ENCODE measurements at places on chromosomes 5 and 9.

DNA sequence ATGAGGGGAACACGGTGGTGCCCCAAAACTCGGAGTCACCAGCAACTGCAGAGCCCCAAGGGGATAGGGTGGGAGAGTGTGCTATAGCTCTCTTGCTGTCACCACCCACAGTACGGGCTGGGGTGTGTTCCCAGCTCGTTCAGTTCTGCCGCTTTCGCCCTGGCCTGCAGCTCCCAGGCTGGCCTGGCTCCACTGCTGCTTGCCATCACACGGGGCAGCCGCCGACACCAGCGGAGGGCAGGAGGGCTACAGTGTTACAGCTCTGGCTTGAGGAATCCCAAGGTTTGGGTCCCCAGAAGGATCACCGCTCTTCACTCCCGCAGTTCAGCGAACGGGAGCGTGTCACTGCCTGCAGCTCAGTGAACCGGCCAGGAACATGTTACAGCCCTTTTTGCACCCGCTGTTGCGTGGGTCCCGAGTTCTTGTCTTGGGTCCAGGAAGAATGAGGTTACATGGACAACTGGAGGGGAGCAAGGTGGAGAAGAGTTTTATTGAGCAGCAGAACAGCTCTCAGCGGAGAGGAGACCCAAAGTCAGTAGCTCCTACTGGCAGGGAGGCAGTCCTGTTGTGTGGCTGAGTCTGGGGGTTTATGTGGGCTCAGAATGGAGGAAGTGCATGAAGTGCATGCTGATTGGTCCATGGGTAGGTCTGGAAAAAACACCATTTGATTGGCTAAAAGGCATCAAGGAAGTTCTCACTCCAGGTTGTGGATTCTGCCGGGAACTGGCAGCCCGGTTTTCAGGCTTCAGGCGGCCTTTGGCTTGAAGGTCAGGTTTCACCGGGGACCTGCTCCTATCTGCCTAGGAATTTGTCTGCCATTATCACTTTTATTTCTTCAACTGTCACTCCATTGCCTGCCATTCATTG is 113.4 kb downstream of the EHMT1 start:
- no peak for DNase-seq

- DNase-seq = no peak
These were observed 59.8 kb downstream of the DAB2IP start for GRCh38 chr9:121711281-121711680.

DNA sequence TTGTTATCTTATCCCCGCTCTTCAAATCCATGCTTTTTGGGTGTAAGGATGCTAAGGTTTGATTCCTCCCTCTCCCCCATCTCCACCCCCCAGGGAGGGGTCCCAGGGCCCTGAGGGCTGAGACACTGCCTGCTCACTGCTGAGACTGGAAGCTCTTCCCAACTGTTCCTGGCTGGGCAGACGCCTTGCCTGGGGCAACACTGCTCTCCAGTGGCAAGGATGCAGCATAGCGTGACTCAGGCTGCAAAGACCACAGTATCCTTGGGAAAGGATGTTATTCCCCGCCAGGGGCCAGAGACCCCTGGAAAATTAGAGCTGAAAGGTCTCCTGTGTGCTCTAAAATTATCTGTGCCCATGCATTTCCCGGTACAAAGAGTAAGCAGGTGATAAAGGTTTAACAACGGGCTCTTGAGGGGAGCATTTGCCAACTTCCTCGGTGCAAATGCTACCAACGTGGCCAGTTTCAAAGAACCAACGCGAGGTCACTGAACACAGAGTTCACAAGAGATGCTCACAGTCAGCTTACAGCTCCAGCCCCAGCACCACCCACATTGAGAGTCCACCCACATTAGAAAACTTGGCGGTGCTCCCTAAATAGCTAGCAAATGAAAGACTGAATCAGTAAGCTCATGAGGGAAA is 271.9 kb downstream of the NSG2 start:
- peak; percentile 57 for DNase-seq

- DNase-seq = no peak
These were observed 127.6 kb downstream of the MVB12B start for GRCh38 chr9:126454215-126454614.

GRCh38 chr5:126939887-126940286 is 90.5 kb downstream of the MARCHF3 start:
- DNase-seq = no peak

DNA sequence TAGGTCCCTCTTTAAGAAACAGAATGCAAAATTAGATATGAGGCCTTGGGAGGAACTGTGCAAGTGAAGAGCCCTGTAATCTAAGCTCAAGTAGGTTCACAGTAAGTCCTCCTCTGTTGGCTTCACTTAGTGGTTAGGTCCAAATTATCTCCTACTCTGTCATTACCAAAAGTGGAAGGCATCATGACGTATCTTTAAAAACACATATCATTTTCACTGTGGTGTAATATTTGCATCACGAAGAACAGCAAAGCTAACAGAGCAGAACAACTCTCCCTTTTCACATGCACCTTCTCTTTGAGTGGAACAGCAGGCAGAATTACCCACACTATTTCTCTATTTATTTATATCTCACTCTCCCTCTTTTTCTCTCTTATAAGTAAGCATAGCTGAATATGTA is 240.5 kb upstream of the CCNH start:
- no peak for DNase-seq

DNA sequence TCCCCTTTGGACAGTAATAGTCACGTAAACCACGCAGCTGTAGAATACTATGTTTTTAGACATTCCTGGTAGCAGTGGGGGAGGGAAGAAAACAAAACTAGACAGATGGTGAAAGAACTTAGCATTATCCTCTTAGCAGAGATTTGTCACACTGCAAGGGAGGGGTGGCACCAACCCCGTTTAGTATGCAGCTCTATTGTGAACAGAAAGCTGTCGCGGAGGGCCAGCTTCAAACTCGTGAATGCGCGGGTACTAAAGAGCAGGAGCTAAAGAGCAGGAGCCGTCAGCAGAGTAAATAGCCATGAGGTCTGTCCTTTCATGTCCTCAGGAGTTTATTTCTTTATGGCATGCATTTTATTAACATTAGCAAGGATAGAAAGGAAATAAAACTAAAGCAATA is 141.9 kb upstream of the SLC12A2 start:
- no peak for DNase-seq

DNA sequence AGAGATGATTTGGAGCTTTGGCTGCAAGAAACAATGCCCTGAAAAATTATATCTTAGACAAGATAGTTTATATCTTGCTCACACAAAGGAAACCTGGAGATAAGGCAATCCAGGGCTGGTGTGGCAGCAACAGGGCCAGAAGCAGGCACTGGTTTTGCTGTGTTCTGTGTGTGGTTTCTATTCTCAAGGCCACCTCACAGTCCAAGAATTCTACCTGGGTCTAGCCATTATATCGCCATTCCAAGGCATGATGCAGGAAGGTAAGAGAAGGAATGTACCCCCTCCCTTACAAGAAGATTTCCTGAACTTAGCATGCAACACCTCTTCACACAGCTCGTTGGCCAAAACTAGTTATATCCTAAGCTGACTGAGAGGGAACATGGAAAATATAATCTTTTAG is 74.5 kb upstream of the MEGF10 start:
- DNase-seq = peak; percentile 68

GRCh38 chr5:852431-853401 is 1.9 kb upstream of the ZDHHC11 start:
- no peak for DNase-seq

GRCh38 chr9:134321531-134321930 is 4.7 kb upstream of the RXRA start:
- DNase-seq = no peak

GRCh38 chr9:37128051-37128450 is 7.7 kb downstream of the ZCCHC7 start:
- no peak for DNase-seq

DNA sequence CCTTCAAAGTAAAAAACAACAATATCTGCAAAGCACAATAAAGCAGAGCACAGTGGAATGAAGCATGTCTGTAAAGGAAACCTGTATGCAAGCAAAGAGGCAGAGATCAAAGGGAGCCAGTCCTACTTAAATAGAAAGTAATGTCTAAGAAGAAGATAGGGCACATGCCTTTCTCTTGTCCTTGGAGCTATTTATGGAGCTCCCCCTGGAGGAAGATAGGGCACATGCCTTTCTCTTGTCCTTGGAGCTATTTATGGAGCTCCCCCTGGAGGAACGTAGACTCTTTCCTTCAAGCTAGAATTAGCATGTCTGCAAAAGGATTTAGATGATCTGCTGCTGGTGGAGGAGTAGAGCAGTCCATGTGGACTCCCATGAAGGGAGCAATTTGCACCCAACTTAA is 168.1 kb upstream of the RASEF start:
- DNase-seq = peak; percentile 77

- no peak for DNase-seq
These were observed 166.4 kb downstream of the SLF1 start for GRCh38 chr5:94784536-94785505.

DNA sequence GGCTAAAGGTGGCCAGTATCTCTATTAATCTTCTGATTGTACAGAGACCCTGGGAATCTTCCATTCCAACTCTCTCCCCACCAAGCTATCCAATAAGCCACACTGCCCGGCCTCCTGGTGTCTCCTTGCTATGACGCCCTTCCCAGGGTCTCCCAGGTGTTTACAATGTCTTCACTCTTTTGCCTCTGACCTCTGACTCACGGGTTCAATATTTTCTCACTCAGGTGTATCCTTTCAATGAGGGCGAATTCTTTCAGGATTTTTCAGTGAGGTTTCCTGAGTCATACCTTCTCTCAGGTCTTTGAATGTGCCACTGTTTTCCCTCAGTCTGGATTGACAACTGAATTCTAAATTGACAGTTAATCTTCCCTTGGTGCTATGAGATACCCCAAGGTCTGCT is 53.7 kb upstream of the IRX4 start:
- DNase-seq = peak; percentile 79

DNA sequence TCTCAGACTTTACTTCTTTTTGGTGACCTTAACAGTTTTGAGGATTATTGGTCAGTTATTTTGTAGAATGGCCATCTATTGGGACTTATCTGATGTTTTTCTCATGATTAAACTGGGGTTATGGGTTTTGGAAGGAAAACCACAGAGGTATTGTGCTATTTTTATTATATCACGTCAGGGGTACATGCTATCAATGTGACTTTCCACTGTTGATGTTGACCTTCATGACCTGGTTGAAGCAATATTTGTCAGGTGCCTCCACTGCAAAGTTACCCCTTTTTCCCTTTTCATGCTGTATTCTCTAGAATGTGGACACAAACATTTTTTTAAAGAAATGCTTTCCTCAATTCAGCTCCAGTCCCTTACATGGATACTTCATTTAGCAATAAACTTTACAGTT is 152.8 kb upstream of the TSLP start:
- DNase-seq = no peak

DNA sequence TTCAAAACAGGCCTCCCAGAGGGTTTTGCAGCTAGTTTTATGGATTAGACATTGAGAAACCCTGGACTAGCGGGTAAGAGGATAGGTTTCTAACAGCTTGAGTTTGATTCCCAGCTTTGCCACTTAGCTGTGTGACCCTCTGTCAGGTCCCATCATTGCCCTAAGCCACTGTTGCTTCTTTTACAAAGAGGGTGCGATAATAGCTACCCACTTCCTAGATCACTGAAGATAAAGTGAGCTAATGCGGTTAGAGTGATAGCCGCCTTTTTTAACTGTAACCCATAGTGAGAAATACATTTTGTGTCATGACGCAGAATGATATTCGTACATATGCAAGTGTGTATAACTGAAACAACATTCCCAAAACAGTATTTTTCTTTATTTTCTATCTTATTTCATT is 40.3 kb downstream of the CSF1R start:
- no peak for DNase-seq

GRCh38 chr5:151002250-151002649 is 18.1 kb upstream of the GPX3 start:
- peak; percentile 64 for DNase-seq

GRCh38 chr5:58239731-58240130 is 220.2 kb downstream of the PLK2 start:
- no peak for DNase-seq

DNA sequence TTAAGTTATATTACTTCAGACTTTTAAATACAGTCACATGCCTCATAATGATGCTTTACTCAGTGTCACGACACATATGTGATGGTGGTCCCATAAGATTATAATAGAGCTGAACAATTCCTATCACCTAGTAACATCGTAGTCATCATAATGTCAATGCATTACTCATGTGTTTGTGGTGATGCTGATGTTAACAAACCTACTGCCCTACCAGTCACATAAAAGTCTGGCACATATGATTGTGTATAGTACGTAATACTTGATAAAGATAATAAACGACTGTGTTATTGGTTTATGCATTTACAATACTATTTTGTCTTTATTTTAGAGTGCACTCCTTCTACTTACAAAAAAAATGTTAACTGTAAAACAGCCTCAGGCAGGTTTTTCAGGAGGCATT is 103.7 kb downstream of the PAM start:
- DNase-seq = peak; percentile 54

GRCh38 chr9:124041817-124042116 is 30.2 kb downstream of the LHX2 start:
- no peak for DNase-seq

DNA sequence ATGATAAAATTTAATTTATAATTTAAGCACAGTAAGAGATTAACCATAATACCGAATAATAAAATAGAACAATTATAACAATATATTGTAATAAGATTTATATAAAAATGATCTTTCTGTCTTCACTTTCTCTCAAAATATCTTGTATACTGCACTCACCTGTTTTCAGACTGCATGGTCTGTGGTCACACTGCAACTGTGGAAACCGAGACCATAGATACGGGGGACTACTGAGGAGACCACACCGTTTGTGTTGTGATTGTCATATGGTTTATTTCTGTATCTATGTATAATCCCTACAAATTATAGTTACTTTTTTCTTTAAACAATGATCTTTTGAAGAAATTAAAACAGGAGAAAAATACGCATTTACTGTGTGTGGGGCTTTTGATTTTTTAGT is 78.8 kb upstream of the TNFAIP8 start:
- DNase-seq = no peak

DNA sequence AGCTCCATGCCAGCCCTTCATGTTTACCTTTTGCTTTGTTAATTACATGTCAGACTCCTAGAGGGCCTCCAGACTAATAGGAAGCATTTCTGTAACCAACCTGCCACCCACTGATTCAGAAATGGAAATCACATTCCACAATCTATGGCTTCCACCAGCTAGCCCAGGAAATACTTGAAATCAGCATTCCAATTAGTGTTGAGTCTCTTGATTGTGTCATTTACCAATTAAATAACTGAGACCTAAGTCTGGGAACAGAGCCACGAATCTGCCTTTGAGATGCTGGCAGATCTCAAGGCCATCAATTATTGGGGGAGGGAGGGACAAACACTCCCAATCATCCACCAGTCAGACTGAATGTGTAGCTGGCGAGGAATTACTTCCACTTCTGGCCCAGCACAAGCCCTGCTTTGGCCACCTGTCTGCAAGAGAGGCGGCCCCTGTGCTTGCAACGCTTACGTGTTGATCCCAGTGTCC is 27.4 kb upstream of the SAP30L start:
- no peak for DNase-seq

DNA sequence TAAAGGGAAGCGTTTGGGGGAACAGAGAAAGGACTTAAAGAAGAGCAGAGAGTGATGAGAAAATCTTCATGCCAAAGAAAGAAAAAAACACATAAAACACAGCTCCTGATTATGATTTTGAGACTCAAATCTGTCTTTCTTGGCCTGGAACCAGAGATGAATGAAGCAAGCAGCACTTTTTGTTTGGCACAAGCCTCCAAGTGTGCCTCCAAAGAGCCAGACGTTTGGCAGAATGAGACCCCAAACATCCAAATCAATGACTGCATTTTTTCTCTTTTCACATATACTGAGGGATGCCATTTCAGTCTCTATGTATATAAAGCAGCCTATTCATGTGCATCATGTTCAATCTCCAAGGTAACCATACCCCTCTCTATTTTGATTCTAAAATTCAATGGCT is 424.2 kb downstream of the TUSC1 start:
- no peak for DNase-seq
